Stimulated activated CD8-positive, alpha-beta memory T cell treated with anti-CD3 and anti-CD28 coated beads, Interleukin-7, amount 100 ng/mL, for 1 hour (primary cell): ENCODE measurements at places on chromosomes 16 and 17.

GRCh38 chr17:75081611-75082540, 5.9 kb upstream of the SLC16A5 start:
- no peak for DNase-seq

- no peak for DNase-seq
These were observed 32.7 kb downstream of the ADAMTS18 start for GRCh38 chr16:77402118-77402517.

- DNase-seq: no peak
These were observed 284.2 kb downstream of the HS3ST3B1 start for GRCh38 chr17:14585099-14585498.

DNA sequence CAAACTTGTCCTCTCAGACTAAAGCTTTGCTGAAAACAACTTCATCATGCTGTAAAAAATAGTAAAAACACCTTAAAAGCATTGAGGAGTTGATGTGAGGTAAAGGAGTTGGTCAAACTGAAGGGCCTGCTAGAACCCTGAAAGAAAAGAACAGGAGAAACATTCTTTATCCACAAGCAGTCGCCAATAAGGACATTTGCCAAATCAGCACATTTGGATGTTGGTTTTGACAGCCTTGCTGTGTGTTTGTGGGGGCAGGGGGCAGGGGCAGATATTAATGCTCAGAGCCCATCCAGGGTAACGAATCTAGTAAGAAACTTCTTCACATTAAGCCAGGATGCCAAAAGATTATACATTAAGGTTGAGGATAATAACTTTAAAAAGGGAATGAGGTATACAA, 399.9 kb upstream of the ZFHX3 start:
- DNase-seq: no peak

- DNase-seq: no peak
These were observed 16.9 kb downstream of the SLX4 start for GRCh38 chr16:3594316-3595109.

DNA sequence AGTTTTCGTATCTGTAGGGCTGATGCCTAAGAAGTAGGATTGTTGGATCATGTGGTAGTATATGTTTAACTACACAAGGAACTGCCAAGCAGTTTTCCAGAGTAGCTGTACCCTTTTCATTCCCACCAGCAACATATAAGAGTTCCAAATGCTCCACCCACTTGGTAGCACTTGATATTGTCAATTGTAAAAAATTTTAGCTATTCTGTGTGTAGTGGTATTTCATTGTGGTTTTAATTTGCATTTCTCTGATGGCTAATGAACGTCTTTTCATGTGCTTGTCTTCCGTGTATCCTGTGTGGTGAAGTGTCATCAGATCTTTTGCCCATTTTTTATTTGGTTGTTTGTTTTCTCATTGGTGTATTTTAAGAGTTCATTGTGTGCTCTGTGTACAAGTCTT, 69.7 kb downstream of the TANC2 start:
- no peak for DNase-seq

- DNase-seq: no peak
These were observed 106.4 kb downstream of the SLC39A11 start for GRCh38 chr17:72985882-72986720.

GRCh38 chr17:68346448-68346847, 55.2 kb downstream of the ARSG start:
- DNase-seq: peak; percentile 30

- no peak for DNase-seq
These were observed 215.8 kb downstream of the TANC2 start for GRCh38 chr17:63181856-63182255.

DNA sequence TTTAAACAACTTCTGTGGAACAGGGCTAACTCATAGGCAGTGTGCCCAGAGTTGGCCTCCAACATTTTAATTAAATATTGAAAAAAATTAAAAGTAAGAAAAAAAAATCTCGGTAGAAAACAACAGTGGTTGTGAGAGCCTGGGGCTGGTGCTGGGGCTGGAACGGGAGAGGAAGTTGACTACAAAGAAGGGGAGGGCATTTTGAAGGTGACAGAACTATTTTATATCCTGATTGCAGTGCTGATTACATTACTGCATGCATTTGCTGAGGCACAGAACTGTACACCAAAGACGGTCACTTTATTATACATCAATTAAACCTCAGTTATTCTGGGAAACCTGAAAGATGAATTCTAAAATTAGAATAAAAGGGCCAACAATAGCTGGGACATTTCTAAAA, 142.5 kb downstream of the PARN start:
- no peak for DNase-seq
